ENCODE measurements at places on chromosomes 5 and 9.

DNA sequence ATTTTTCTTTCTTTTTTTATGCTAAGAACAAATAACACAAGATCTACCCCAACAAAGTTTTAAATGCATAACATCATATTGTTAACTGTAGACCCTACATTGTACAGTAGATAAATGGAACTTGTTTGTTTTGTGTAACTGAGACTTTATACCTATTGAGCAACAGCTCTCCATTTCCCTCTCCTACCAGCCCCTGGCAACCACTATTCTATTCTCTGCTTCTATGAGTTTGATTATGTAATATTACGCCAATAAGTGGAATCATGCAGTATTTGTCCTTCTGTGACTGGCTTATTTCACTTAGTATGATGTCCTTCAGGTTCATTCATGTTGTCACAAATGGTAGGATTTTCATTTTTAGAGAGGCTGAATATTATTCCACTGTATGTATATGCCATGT, 308.2 kb upstream of the PRR16 start:
- DNase-seq: no peak

DNA sequence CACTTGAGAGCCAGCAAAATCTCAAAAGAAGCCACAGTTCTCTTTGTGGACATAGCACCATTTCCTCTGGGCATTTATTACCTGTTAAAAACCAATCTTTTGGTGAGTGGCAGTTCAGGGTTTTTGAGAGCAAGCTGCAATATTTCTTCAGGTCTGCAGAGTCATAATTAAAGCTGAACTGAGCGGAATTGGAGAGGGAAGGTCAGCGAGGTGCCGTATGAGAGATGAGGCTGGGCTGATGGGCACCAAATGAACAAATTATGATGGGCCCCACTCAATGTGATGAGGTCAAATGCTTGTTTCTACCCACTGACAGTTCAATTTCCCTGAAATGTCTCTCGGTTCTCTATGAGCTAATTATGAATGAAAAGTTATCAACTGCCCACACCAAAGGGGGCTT, 231.9 kb downstream of the AP3B1 start:
- DNase-seq: no peak

DNA sequence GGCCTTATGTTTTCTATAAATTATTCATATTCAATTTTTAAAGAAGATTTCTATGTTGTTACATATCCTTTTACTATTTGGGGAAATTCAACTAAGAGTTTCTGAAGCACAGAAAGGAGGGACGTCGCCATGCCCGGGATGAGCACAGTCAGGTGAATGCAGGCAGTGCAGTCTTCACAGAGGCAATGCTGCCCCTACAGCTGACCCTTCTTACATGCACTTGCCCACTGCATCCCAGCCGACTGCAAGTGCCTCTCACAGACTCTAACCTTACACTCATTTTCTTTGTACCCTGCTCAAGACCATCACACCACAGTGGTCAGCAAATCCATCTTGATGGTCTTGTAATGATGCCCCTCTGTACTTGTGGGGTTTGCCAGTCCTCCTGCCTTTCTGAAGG, 73.8 kb downstream of the SHC3 start:
- no peak for DNase-seq

- DNase-seq: no peak
Measured at GRCh38 chr9:104905931-104906330, 22.0 kb downstream of the ABCA1 start.

DNA sequence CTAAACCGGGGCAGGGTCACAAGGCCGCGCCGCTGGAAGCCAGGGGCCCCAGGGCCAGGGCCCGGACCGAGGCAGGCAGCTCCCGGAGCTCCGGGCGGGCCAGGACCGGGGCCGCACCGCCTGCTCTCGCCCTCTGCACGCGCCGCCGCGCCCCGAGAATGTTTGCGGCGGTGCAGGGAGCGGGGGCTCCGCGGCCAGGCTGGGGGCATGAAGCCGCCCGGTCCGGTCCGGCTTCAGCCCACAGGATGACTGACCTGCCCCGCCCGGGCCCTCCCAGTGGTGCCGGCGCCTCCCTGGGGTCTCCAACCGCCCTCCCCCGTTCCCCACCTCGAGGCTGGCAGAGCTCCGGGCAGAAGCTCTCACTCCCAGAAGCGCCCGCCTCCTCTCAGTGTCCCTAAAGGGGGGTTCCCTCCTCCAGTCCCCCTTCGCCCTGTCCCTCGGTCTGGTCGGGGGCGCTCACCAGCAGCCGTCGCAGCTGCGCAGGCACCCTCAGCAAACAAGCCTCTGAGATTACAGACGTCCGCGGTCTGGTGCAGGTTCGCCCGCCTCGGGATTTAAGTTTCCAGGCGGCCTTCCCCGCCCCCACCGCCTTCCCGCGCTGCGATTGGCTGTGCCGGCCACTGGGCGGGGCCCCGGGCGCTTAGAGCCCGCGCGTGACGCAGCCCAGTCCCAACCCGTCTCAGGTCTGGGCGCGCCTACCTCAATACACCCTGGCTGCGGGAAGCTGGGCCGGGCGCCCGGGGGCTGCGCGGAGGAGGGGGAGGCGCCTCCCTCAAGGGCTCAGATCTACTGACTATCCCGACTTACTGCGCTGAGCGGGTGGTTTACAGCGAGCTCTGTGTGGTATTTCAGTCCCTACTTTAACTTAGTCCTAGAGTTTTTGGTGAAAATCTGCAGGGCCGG, at the start of gene CTSV:
TSS of gene CTSV (minus strand) at position 532 of the 903 bp plus-strand sequence. CDS start 1,099 bp downstream, outside the sequence.
- DNase-seq: peak; percentile 97

GRCh38 chr5:140109759-140110645, 3.9 kb upstream of the PURA start:
- DNase-seq: no peak

GRCh38 chr9:37374892-37375291, 47.6 kb upstream of the GRHPR start:
- no peak for DNase-seq

- DNase-seq: no peak
Measured at GRCh38 chr5:145246961-145247744, 588.0 kb downstream of the PRELID2 start.

DNA sequence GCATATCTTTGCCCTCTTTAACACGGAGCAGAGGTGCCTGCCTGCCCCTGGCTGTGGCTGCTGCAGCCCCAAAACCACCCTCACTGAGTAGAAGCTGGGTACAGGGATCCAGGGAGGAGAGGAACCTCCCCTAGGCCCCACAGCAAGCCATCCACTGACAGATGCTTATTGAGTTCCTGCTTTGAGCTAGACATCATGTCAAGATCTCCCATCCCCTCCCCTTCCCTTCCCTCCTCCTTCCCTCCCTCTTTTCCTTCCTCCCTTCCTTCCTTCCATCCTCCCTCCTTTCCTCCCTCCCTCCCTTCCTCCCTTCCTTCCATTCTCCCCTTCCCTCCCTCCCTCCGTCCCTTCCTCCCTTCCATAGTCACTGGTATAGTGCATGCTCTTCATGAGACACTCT, 29.3 kb downstream of the GOLGA2 start:
- DNase-seq: no peak

DNA sequence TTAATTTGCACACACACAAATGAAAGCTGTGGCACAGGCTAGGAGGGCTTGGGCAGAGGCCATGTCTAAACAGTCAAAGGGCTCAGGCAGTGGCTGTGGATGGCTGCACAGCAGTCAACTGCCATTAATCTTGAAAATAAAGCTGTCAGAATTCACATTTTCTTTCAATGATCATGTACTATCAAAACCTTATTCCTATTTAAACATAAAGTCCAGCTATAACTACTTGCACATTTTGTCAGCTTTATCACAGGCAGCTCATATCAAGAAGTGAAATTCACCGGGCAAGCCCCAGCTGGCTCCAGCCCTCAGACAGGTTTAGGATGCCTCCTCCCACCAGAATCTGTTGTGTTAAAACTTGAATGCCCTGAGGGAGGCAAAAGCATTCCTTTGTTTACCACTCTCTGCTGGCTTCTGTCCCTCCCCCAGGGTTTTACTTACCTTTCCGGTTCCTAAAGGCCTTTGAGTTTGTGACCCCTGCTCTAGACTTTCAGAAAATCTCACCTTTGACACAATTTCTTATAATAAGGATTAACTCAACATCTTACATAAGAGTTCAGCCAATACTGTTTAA, 54.9 kb upstream of the GRAMD2B start:
- no peak for DNase-seq

- DNase-seq: no peak
Measured at GRCh38 chr9:136364942-136365774, 1.6 kb upstream of the DNLZ start.

All from urothelium cell line (cell line).